ENCODE measurements at places on chromosomes 7 and 10. TPM values are rescaled to one million over a fixed set of nuclear protein-coding genes. Genes with fewer than 3 reads are reported as not detected.

GRCh38 chr10:5466451-5467206 is 32.7 kb downstream of the CALML5 start:
- DNase-seq = no peak

GRCh38 chr7:111910656-111911055 is 295.5 kb downstream of the DOCK4 start:
- DNase-seq = no peak

- DNase-seq = no peak
Measured at GRCh38 chr7:143016996-143017395, 9.9 kb downstream of the OR9A2 start.

TUBB8 gene
- total RNA-seq = 0.09 TPM

- DNase-seq = no peak
Measured at GRCh38 chr10:78774614-78774998, 294.2 kb upstream of the ZMIZ1 start.

- peak; percentile 78 for DNase-seq
Measured at GRCh38 chr7:73557397-73558257, at the start of gene BCL7B. TSS of gene BCL7B (minus strand) at chr7:73557690. CDS start at chr7:73557578, 112 bp downstream.

ADARB2 gene
- total RNA-seq = not detected

RSPH10B gene
- 1.0 TPM for total RNA-seq

BICC1 gene
- total RNA-seq = 2.6 TPM

- no peak for DNase-seq
Measured at GRCh38 chr10:124012991-124013390, 80.4 kb downstream of the CHST15 start.

CDC14C gene
- not detected for total RNA-seq

DNA sequence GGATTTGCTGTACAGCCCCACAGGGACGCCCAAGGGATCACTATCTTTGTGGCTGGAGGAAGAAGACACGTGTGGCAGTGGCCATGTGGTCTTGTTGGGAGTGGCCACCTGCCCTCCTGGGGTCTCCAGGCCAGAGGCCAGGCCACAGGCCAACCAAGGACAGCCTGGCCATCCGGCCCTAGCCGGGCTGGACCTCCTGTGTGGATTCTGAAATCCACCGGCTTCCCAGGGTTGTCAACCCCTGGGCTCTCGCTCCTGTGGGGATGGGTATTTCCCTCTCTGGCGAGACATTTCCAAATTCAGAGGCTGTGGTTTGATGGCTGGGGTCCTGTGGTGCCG is 31.5 kb upstream of the CFAP46 start:
- no peak for DNase-seq

Data from dermis blood vessel endothelial cell (primary cell).